AML-193 (cell line): ENCODE measurements at places on chromosomes 2 and 18.

DNA sequence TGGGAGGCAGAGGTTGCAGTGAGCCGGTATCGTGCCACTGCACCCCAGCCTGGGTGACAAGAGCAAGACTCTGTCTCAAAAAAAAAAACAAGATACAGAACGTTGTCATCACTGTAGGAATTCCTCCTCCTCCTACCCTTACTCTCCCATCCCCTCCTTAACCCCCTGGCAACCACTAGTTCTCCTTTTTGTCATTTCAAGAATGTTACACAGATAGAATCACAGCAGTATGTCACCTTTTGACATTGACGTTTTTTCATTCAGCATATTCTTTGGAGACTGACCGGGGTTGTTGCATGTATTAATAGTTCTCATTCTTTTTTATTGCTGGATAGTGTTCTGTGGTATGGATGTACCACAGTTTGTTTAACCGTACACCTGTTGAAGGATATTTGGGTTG lies 32.4 kb downstream of the TTLL4 start:
- peak; percentile 27 for DNase-seq

DNA sequence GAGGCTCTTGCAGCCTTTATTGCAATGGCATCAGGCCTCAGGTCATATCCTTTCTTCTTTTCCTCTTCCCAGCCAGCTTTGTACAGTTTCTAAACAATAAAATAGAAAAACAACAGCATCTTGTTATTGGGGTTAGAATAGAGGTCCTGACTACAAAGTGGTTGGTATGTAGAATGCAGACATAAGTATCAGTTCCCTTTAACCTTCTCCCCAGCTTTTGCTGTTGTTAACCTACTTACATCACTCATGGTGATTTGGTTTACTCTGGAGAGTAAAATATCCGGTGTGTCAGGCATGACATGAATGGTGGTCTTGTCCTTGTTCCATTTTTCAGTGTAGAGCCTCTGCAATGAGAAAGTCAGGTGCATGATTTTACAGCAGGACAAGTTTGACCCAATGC lies 69.8 kb downstream of the NEB start:
- DNase-seq, result no peak

DNA sequence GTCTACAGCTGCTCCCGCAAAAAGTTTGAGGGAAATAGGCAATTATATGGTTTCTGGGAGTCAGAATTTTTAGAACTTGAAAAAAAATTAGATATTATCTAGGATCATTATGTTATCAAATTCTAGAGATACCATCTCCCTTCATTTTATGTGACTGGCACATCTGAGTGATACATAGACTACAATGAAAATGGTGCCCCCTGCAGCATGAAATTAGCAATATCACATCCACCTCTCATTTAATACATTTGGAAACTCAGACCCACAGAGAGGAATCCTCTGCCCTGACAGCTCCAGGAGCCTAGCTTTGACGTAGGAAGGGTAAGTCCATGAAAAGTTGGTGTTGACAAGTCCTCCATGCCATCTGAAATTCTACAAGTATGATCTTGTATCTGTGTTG lies 381.6 kb downstream of the SUCLG1 start:
- peak; percentile 37 for DNase-seq

DNA sequence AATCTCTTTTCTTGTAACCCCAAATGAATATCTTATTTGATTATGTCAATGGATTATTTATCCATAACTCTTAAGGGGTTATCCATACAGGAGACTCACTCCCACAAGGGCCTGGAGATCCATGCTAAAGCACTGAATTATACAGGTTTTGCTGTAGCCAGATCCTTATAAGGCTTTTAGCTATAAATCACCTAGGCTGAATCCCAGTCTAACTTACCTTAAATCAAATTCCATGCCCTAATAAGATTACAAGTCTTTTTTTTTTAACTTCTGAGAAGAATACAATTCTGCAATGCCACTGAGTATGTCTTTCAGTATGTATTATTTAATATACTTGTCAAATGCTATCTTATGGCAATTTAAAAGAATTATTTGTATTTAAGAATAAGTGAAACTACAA lies 340.5 kb downstream of the NBAS start:
- no peak for DNase-seq

- DNase-seq, result no peak
These were observed 77.1 kb upstream of the CTAGE1 start for GRCh38 chr18:22494771-22495170.

GRCh38 chr2:149184991-149185390 lies 145.4 kb upstream of the LYPD6 start:
- no peak for DNase-seq

DNA sequence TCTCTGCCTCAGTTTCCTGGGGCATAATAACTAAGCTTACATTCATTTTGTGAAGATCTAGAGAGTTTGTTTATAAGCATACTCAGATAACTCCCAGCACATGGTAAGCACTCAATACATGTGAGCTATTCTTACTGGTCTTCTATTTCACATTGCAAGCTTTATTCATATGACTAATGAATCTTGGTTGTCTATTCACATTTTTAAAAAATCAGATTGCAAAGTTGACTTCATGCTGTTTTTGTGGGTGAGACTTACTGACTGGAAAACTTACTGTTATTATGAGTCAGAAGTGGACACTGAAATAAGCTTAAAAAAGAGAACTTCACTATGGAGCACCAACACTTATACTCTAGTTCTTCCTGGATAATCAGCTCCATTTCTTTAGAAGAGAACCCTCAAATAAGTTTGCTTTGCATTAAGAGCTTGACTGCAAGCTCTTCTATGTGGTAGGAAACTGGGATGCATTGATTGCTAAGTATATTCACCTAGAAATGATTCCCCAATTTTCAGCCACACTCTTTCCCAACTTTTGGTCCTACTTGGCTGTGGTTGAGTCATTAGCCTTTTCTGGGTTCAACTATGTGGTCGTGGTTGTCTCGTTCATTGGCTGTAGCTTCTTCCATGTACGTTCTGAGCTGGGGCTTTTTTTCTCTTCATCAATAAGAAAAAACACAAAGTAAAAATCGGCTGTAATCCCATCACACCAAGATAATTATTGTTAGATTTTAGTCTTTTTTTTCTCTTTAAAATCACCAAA lies 29.5 kb upstream of the RBMS1 start:
- DNase-seq, result peak; percentile 3

DNA sequence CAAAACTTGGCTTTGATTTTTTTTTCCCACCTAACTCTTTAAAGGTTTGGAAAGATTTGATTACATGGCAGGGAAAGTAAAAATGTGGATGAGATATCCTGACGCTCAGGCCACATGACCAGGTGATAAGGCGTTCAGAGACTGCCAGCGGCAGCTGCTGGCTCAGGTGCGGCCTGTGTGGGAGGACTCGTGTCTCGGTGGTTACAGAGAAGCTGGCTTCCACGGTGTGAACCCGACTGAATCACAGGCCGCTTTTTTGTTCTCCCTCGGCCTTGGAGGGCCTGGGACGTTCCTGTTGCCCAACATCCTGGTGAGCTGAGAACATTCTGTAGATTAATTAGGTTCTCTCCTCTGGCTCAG lies 124.2 kb upstream of the ZNF516 start:
- peak; percentile 50 for DNase-seq

GRCh38 chr2:95273566-95274290 lies 521 bp upstream of the PROM2 start:
- DNase-seq, result no peak

DNA sequence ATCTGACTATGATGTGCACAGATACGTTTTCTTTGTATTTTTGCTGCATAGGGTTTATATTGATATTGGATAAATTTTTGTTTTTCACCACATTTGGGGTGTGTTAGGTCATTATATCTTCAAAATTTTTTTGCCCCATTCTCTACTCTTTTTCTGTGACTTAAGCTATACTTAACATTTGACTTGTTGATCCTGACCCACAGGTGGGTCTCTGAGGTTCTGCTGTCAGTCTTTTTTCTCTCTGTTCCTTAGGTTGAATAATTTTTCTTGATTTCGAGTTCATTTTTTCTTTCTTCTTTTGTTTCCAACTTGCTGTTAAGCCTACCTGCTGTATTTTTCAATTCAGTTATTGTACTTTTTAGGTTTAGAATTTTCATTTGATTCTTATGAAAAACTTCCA lies 12.1 kb downstream of the RAB3GAP1 start:
- no peak for DNase-seq

DNA sequence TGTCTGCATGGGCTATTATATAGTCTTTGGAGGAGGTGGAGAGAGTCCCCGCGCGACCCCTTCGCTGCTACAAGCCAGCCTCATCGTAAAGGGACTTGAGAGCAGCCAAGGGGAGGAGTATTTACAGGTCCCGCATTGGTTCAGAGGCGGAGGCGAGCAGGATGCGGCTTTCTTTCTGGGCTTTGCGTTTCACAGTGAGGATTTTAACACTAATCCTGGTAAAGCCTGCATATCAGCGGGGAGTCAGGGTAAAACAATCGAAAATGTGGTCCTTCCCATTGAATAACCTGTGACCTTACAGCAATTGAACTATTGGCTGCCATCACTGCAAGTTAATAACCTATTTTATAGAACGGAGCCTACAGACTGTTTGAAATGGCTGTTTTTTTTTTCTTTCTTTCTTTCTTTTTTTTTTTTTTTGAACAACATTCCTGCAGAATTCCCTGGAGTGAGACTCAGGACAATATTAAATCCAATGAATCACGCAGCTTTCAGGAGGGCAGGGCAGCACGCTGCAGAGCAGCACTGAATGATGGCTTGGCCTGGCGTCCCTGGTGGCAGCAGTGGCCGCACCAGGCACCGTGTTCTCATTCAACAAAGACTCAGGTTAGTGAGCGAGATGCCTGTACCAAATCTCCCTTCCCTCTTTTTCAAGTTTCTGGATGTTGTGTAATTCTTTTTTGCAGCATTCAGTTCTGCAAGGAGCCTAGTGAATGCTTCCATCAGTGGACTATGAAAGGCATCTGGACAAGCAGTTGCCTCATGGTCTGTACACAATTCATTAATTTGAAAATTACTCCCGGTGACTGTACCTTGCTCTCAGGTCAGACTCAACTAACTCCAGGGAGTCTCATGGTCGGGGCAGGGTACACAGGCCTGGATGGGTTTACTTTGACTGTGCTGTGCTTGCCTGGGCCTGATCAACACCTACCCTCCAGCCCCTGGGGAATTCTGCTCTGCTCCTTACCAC lies 19.8 kb downstream of the SMIM21 start:
- no peak for DNase-seq

GRCh38 chr2:218270721-218271486 lies 585 bp downstream of the PNKD start:
- no peak for DNase-seq

DNA sequence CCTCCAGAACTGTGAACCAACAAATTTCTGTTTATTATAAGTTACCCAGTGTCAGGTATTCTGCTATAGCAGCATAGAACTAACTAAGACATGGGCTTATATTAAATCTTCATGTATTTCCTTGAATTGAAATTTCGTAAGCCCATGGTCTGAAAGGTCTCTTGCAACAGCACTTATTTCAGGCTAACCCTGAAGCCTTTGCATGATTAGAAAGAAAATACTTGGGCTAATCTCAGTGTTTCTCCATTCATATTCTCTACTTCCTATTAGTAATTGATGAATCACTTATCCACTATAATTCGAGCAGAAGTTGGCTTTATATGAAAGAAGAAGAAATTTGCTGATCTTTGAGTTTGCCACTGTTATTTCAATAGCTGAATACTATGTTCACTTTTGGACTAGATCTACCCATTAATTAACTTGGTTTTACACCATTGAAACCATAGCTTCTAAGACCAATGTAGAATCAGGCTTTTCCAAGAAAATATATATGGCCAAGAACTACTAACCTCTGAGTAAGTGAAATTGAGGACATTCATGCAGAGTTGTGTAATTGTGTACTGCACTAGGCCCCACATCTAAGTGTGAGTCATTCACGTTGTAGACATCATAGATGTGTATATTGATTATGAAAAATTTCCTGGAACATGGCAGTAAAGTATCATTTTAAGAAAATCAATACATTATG lies 731.6 kb downstream of the SOCS6 start:
- no peak for DNase-seq
